ENCODE measurements at places on chromosomes 7 and 10.

DNA sequence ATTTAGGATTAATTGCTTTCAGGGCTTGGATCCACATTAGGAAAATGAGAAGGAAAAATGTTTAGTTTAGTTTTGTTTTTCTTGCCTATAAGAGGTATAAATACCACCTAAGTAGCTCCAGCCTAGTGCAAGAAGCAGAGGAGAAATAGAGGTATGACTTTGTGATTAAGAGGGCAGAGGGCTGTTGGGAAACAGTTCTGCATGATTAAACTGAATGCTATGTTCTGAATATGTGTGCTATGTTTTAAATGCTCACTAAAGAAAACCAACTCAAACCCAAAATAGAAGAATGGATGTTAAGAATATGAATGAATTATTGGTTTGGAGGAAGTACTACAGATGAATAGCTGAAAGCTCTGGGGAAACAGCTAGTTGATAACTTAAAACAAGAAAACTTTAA lies 7.6 kb downstream of the CALCR start:
- no peak for DNase-seq

- DNase-seq, result no peak
Measured at GRCh38 chr10:19595212-19595845, 220.9 kb upstream of the PLXDC2 start.

DNA sequence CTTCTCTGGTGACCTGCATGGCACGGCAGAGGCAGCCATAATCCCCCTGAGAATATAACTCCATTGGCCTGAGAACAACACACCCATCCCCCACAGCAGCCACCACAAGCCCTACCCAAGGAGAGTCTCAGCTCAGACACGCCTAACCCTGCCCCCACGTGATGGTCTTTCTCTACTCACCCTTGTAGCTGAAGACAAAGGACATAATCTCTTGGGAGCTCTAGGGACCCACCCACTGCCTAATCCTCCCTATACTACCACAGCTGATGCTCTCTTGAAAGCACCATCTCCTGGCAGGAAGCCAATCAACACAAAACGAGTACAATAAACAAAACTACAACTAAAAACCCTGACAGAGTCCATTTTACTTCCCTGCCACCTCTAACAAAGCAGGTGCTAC lies 30.7 kb upstream of the HPSE2 start:
- no peak for DNase-seq

DNA sequence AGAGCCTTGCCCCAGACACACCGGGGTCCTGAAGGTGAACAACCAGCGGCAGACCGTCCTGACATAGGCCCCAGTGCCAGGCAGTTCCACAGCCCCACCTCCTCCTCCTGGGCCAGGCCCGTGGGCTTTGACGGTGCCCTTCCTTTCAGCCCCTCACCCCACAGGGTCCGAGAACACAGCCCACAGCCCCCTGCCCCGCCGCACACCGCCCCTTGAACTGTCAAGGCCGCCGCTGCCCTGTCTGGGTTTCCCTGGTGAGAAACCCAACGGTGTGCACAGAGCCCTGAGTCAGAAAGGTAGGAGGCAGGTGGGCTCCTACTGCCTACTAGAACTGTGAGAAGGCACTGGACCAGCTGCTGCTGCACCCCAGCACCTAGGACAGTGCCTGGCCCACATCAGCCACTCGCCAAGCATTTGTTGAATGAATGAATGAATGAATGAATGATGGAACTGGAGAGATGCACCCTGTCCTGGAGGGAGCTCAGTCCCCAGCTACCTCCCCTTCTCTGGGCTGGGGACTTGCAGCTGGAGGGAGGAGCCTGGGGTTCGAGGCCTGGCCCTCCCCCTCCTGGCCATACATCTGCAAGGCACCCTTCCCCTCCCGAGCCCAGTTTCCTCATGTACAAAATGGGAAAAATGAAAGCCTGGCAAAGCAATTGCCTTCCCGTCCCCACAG lies 117.9 kb downstream of the SLIT1 start:
- DNase-seq, result no peak

- no peak for DNase-seq
Measured at GRCh38 chr10:123808906-123809305, 82.7 kb downstream of the CPXM2 start.

DNA sequence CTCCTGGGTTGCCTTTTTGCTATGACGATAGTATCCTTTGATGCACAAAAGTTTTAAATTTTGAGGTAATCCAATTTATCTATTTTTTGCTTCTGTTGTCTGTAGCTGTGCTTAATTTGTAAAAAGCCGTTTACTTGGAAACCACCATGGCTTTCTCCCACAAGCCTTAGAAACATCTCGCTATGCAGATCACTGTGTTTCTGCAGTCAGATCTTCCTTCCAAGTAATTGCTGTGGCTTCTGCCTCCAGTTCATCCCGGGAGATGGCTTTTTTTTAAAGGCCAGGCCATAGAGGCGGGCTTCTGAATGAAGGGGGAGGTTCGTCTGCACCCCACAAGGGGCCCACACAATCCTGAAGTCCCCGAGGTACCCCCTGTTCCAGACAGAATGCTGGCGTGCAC lies 48.3 kb upstream of the OCM2 start:
- peak; percentile 51 for DNase-seq

GRCh38 chr7:140342727-140343514 lies 55.4 kb downstream of the SLC37A3 start:
- peak; percentile 10 for DNase-seq

GRCh38 chr10:11237571-11237970 lies 219.9 kb downstream of the CELF2 start:
- no peak for DNase-seq

GRCh38 chr7:45347804-45348203 lies 190.2 kb downstream of the RAMP3 start:
- no peak for DNase-seq

GRCh38 chr7:26046878-26047277 lies 105.1 kb upstream of the NFE2L3 start:
- DNase-seq, result no peak

GRCh38 chr10:104144931-104145330 lies 23.0 kb downstream of the SFR1 start:
- DNase-seq, result no peak

GRCh38 chr7:101978683-101979082 lies 161.3 kb downstream of the CUX1 start:
- no peak for DNase-seq

DNA sequence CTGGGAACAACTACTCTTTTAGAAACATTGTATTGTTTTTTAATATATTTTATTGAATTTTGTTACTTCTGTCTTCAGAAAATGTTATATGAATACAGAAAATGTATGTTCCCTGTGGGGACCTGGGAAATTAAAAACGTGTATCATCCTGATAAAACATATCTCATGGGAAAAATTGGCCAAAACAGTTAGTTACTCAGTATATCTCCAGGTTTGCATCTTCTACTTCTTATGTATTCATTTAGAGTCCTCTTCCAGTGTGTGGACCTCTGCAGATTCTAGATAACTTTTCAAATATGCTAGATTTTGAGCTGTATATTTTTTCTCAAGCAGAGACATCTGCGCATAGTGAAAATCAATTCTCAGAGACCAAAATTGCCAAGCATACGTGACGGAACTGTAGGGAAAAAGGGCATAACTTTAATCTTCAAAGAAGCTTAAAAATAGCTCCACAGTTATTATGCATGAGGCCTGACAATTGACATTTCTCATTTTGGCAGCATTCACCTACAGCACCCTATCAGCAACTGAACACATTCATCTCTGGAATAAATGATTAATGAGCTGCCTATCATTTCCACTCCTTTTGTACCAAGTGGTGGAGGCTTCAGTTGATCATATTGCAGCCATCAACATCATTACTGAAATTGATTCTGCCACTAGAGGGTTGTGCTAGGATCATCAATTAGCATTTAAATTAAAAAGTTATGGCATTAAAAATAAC lies 26.4 kb upstream of the UMAD1 start:
- no peak for DNase-seq

GRCh38 chr10:128871671-128872231 lies 595.3 kb upstream of the MGMT start:
- DNase-seq, result no peak

GRCh38 chr10:123472606-123473005 lies 193.5 kb upstream of the GPR26 start:
- no peak for DNase-seq

GRCh38 chr7:73954861-73955260 lies 73.1 kb upstream of the ELN start:
- no peak for DNase-seq

GRCh38 chr7:48300301-48300700 lies 129.0 kb downstream of the ABCA13 start:
- DNase-seq, result no peak

GRCh38 chr10:13475124-13475523 lies 53.7 kb downstream of the BEND7 start:
- no peak for DNase-seq

GRCh38 chr7:107926481-107926880 lies 35.5 kb downstream of the DLD start:
- DNase-seq, result no peak

- no peak for DNase-seq
Measured at GRCh38 chr7:50598460-50599343, 33.5 kb upstream of the DDC start.

DNA sequence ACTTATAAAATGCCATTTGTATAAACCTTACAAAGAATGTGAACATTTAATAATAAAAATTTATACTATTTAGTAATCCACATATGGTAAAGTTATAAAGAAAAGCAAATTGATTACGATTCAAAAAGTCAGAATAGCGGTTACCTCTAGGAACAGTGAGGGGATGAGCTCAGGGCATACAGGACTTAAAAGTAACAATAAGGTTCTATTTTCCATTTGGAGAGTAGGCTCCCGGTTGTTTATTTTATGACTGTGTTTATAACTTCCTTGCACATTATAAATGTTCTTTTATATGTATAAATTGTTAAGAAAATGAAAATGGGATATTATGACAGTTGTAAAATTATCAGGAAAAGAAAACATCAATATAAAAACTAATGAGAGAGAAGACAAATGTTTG lies 135.7 kb downstream of the AVL9 start:
- no peak for DNase-seq

DNA sequence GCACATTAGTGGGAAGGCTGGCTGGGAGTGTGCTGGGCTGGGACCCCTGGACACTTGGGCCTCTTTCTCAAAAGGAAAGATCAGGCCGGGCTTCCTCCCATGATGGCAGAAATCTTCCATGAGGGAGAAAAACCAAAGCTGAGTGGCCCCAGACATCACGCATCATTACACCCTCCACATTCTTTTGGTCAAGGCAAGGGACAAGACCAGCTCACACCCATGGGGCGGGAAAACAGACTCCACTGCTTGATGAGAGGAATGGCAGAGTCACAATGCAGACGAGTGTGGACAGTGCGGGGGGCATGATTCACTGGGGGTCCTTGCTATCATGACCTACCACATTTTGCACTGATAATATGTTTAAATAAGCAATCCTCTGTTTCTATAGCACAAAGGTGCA lies 73.3 kb downstream of the CREB3L2 start:
- no peak for DNase-seq

DNA sequence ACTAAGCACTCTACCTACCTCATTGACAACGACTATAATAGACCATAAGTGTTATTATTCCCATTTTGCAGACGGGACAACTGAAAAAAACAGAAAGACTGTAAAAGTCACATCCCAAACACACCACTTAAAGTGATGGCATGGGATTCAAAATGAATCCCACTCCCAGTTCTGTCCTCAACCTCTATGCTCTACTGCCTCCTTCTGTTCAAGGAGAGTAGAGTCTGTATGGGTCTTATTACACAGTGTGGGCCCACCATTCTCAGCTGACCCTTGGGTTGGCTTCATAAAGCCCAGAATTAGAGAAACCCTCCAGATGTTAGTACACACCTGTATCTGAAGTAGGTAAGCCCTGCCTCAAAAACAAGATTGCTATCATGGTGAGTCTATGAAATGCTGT lies 102.2 kb downstream of the GRM8 start:
- no peak for DNase-seq

DNA sequence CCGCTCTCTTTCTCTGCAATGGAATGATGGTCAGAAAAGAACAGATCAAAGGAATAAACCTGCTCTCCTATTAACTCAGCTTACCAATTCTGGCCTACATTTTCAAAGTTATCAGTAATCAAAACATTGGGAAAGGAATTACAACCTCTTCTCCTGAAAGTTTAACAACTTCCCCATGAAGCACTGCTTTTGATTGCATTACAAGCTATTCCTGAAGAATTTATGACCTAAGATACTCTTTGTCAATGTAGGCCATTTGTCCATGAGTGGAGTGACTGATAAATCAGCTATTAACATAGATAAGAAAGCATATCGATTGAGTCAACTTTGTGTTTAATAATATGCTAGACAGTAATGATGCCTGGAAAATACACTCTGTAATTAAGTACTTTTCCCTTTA lies 271.7 kb upstream of the C7orf33 start:
- DNase-seq, result no peak

GRCh38 chr7:1846331-1847065 lies 176.4 kb downstream of the ELFN1 start:
- DNase-seq, result no peak

- no peak for DNase-seq
Measured at GRCh38 chr10:99660662-99661376, 1.5 kb downstream of the ENTPD7 start.

DNA sequence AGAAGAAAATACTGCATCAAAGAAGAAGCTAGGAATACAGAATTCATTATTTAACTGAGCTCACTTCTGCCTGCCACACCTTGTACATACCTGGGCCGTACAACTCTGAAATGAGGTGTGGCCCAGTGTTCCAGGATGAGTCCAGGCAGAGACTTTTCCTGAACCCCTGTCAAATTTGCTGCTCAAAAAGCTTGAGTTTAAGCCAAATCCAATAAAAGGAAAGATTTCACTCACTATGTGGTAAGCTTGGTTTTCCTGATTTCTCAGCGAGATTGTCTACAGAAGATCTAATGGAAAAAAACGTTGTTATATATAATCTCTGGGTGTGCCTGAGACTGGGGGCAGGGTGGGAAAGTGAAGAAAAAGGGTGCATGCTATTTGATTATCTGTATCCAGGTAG lies 72.1 kb upstream of the EGFR start:
- DNase-seq, result no peak

DNA sequence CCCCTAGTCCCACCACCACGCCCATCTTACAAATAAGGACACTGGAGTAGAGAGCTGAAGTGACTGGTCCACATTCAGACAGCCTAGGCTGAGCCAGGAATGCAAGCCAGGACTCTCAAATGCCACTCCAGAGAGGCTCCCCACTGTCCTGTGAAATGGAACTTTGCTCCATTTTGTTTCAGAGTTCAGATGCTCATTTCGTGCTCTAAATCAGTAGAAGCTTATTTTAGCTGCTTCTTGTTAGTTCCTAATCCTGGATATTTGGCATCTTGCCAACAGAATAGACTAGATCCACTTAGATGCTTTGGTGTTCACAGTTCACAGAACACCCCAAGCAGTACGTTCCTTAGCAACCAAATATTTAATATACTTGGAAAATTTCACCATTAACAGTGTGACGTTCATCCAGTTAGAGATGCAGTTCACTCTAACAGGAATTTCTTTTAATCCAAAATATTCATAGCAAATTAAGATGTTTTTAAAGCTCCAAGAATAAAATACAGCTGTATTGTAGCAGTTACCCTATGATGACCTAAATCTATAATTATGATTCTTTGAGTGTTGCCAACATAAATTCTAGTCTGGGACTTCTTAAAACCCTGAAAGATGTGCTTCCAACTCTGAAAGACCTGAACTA lies 7.3 kb downstream of the MMP21 start:
- no peak for DNase-seq

DNA sequence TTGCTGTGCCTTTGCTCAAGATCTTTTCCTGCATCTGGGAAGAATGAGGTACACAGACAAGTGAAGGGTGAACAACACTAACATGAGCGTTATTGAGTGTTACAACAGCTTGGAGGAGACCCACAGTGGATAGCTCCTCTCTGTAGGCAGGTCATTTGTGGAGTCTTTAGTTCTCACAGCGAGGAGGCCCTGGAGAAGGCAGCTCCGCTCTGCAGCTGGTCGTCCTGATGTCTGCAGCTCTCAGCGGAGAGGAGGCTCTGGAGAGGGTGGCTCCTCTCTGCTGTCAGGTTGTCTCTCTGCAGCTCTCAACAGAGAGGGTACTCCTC lies 7.0 kb upstream of the DYNC2I1 start:
- DNase-seq, result no peak

All from hypothalamus (tissue), 51 donors.